ENCODE measurements at places on chromosomes 4 and X. TPM values are rescaled to one million over a fixed set of nuclear protein-coding genes. Genes with fewer than 3 reads are reported as not detected.

The RHOXF2 gene
- not detected for total RNA-seq

The UGT2B15 gene
- not detected for total RNA-seq

The ZDHHC9 gene
- 15.1 TPM for total RNA-seq

The AREG gene
- 0.26 TPM for total RNA-seq

The CXorf58 gene
- under 0.01 TPM for total RNA-seq

The GAB3 gene
- total RNA-seq = 2.0 TPM

The NPY1R gene
- not detected for total RNA-seq

The EXOC1L gene
- not detected for total RNA-seq

The JCHAIN gene
- total RNA-seq = 0.34 TPM

The MYOZ2 gene
- total RNA-seq = not detected

The ABCD1 gene
- 11.7 TPM for total RNA-seq

The H2BW2 gene
- total RNA-seq = not detected

The BANK1 gene
- total RNA-seq = 0.32 TPM

The ZDHHC15 gene
- under 0.01 TPM for total RNA-seq

The SAGE1 gene
- not detected for total RNA-seq

The TMPRSS11F gene
- total RNA-seq = not detected

The NKX1-1 gene
- not detected for total RNA-seq

The ERCC6L gene
- 0.09 TPM for total RNA-seq

The UCHL1 gene
- 301 TPM for total RNA-seq

The HSFX2 gene
- 0.32 TPM for total RNA-seq

The CHRDL1 gene
- total RNA-seq = 3.8 TPM

The TMEM156 gene
- 0.17 TPM for total RNA-seq

The F11 gene
- not detected for total RNA-seq

The PPP1R2C gene
- not detected for total RNA-seq

The KLKB1 gene
- 0.16 TPM for total RNA-seq

The FGFR3 gene
- total RNA-seq = 3.3 TPM

The PABPC5 gene
- 1.6 TPM for total RNA-seq

The STK32B gene
- 0.63 TPM for total RNA-seq

The DUX4 gene
- total RNA-seq = not detected

The PRKX gene
- total RNA-seq = 6.5 TPM

The MAGEB10 gene
- not detected for total RNA-seq

The PCYT1B gene
- total RNA-seq = not detected

The SRPK3 gene
- total RNA-seq = 0.32 TPM

The CFAP99 gene
- not detected for total RNA-seq

The GPR173 gene
- 1.9 TPM for total RNA-seq

The ADH1A gene
- 0.16 TPM for total RNA-seq

The GLUD2 gene
- 1.8 TPM for total RNA-seq

The CXCL13 gene
- total RNA-seq = not detected

The CT55 gene
- not detected for total RNA-seq

The USP51 gene
- 1.9 TPM for total RNA-seq

The ADH5 gene
- 450 TPM for total RNA-seq

The TIMP1 gene
- 562 TPM for total RNA-seq

The COL4A6 gene
- 1.1 TPM for total RNA-seq

The LRP2BP gene
- 0.26 TPM for total RNA-seq

The REPS2 gene
- 0.52 TPM for total RNA-seq

The CT45A1 gene
- total RNA-seq = not detected

The MAGEA12 gene
- not detected for total RNA-seq

The VCX gene
- total RNA-seq = not detected

The TBL1X gene
- total RNA-seq = 9.1 TPM

The F8A2 gene
- not detected for total RNA-seq

The HELT gene
- total RNA-seq = not detected

Data from bronchial smooth muscle cell (primary cell).